Left lobe of liver (tissue), 2 donors: ENCODE measurements at places on chromosomes 7 and 10. TPM values are rescaled to one million over a fixed set of nuclear protein-coding genes. Genes with fewer than 3 reads are reported as not detected.

- DNase-seq, result no peak
Observed at GRCh38 chr10:128187788-128188185, 61.6 kb upstream of the MKI67 start.

The CC2D2B gene
- total RNA-seq, result 0.10 TPM

The SPDYE11 gene
- not detected for total RNA-seq

GRCh38 chr10:110698340-110698739, 54.2 kb downstream of the RBM20 start:
- no peak for DNase-seq

The CDH23 gene
- total RNA-seq, result 20.9 TPM

The STEAP2 gene
- 0.81 TPM for total RNA-seq

The ANKRD1 gene
- not detected for total RNA-seq

DNA sequence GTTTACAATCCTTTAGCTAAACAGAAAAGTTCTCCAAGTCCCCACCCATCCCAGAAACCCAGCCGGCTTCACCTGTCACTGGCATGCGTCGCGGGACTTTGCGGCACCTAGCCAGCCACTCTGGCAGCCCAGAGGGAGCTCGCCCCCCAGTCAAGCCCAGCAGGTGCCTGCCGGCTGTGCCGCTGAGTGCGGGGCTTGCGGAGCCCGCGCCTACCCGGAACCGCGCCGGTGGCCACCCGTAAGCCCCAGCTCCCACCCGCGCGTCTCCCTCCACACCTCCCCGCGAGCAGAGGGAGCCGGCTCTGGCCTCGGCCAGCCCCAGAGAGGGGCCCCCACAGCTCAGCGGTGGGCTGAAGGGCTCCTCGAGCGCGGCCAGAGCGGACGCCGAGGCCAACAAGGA, 446.1 kb downstream of the GRM8 start:
- DNase-seq, result no peak

GRCh38 chr10:85606401-85606800, 760.2 kb downstream of the GRID1 start:
- no peak for DNase-seq

- DNase-seq, result no peak
Observed at GRCh38 chr10:120184547-120185337, 272.3 kb upstream of the PLPP4 start.

The ZCCHC24 gene
- 30.5 TPM for total RNA-seq

DNA sequence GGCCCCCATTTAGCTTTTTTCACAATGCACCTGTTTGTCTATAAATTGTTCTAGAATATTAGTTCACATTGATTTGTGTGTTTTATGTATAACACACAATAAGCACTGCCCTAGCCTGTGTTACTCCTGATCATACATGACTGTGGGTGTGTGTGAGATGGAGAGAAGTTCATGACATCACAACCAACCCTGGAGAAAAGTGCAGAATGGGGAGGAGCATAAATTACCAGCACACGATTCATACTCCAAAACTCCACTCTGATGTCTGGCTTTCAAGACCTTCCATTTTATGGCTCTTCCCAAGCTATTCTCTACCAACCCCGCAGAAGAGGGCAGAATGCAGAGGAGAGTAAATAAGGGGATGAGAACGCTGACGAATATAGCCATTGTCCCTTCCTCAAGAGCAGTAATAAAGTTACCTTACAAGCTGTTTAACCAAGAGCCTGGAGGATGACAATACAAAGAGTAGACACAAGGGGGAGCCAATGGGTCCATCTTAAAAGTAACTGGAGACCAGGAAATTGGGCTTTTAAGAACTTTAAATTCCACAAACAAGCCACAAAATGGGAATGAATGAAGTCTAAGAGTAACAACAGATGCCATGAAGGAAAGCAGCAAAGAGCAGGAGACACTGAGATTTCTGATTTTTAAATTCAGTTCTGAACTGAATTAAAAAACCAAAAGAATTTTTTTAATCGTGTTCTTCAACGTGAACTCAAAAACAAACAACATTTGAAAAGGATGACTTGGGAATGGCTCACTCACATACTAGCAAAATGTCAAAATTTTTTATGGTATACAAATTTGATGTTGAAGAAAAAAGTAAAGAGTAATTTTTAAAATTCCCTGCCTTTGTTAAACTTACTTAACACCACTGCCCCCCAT, 159.6 kb downstream of the PARD3 start:
- DNase-seq, result no peak

The ZNF487 gene
- 1.8 TPM for total RNA-seq

GRCh38 chr10:60044242-60044641, 137.9 kb upstream of the CCDC6 start:
- no peak for DNase-seq

GRCh38 chr10:15236340-15236739, 67.8 kb upstream of the NMT2 start:
- no peak for DNase-seq

DNA sequence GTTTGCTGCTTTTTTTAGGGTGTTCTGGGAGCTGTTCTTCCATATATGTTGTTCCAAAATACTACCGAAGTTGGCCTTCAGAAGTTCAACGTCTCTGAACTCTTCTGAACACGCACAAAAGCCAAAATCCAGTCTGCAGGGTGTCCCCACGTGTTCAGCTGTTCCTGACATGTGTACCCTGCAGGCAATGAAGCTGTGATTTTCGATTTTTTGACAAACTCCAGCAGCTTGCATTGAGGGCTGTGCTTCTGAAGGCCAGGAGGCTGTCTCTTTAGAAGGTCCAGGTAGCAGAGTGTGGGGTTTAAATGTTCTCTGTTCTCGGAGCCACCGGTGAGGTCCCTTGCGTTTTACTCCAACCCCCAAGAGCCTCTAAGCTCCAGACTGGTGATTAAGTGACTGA, 145.0 kb downstream of the PRPF18 start:
- DNase-seq, result no peak
